NCI-H2081 (cell line): ENCODE measurements at places on chromosomes 1 and 21.
A peak's percentile ranks its signal among the peaks of the same experiment; 100 is the strongest.

- no peak for DNase-seq
Observed at GRCh38 chr1:161719325-161719611, 2.1 kb upstream of the FCRLB start.

DNA sequence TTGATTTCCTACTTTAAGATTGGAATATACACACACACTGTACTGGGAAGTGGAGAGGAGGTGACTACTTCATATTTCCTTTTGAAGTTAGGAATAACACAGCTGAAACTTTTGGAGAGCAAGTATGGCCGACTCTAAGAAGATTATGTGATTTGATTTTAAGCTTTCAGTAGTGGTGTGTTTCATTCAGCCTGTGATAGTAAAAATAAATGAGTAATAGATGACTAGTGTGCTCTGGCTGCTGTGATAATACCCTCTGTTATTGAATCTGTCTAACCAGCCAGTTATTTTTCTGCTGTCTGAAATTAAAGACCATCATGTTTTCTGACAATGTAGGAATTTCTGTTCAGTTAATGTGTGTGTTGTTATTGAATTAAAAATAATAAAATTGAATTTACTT is 48.3 kb downstream of the CTTNBP2NL start:
- no peak for DNase-seq

- DNase-seq = no peak
Observed at GRCh38 chr1:189706594-189706993, 771.1 kb downstream of the BRINP3 start.

DNA sequence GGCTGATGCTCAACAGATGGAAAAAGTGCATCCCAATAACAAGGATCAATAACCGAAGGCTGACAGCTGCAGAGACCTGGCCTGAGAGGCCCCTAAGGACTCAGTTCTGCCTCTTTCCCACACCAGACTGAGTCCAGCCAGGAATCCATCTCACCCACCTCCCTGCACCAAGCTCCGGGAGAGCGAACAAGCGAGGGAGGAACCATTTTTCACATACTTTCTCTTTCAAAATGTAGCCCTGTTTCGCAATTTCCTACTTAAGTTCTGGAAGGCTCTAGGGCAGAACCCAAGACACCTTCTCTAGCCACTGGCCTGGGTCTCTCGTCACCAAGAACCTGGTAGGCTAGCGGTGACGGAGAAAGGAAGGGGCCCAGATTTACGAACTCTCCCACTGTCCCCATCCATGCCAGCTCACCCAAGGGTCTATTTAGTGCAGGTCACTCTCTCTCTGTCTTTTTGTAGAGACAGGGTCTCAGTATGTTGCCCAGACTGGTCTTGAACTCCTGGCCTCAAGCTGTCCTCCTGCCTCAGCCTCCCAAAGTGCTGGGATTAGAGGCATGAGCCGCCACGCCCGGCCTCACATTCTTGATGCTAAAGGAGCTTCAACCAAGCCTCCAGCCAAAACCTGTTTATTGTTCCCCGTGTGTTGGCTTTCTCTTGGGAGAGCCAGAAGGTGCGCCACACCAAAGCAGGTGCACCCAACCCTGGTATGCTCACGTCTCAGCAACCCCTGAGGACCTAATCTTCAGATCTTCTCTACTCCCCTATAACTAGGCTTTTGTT is 10.9 kb upstream of the GNL2 start:
- DNase-seq = no peak

DNA sequence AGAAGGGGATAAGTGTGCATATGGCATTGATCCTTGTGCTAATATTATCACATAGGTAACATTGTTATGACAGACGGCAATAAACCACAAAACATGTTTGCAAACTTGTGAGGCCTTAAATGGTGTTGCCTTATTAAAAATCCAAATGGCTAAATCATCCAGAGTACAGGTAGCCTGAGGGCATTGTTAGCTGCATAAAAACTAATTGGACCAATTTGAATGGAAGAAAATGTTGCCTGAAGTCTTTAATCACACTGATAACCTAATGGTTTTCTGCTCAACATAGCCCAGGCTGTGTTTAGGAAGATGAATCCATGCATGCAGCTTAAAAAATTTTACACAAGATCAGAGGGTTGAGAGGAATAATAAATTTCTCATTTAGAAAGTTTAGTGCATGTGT is 19.4 kb upstream of the LRRC53 start:
- DNase-seq = peak; percentile 54

DNA sequence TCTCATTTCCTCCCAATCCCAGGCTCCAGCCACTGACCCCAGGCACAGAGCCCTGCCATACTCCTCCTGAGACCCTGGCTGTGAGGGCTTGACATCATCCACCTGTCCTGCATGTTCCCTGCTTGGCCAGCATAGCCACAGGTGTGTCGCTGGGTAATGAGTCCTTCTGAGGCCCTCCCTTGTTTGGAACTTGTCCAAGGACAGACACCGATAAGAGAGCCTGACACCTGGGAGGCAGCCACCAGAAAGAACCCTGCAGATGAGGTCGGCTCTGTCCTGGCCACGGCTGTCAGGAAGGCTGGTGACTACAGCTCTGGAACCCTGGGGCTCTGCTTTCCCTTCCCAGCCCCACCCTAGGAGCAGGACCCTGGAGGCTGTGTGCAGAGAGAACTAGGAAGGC is 34.6 kb downstream of the TMEM63A start:
- peak; percentile 77 for DNase-seq

- DNase-seq = no peak
Observed at GRCh38 chr1:152855661-152856060, 4.1 kb upstream of the LCE7A start.

DNA sequence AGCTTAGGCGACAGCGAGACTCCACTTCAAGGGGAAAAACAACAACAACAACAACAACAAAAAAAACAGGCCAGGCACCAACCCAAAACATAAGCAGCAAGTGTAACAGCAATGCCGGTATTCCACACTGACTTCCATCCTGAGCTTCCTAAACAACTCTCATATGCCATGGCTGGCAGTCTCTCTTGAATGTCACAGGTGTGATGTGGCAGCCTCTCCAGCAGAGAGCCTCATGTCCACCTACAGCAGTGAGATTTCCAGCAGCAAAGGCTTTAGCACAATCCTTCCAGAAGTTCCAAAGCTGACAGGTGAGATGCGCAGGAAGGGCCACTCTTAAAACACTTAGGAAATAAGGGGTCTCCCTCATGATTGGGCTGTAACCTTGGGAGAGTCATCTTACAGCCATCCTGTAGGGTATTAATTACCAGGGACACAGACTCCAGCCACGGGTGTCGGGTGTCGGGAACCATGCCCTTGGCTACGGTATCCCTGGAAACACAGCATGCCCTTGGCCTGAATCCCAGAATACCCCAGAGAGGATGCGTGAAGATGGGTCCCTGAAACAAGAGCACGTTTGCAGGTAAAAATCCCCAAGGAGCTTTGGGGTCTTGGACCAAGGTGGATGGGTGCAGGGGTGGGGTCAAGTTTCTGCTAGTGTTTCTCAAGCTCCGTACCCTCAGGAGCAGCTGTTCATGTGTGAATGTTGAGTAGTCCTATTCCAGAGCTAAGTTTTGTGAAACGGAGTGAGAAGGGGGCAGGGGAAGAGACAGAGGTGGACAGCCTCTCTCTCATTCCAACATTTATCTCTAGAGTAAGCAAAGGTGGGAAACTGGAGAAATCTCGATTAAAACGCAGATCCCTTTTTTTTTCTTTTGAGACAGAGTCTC is 31.4 kb downstream of the CLSTN1 start:
- DNase-seq = peak; percentile 93

GRCh38 chr1:38738207-38738606 is 121.4 kb downstream of the RRAGC start:
- DNase-seq = no peak

GRCh38 chr1:3348196-3348865 is 106.1 kb upstream of the ARHGEF16 start:
- DNase-seq = no peak

- no peak for DNase-seq
Observed at GRCh38 chr21:43814215-43815106, 25.1 kb downstream of the RRP1 start.

GRCh38 chr1:39335216-39335615 is 130.7 kb downstream of the MACF1 start:
- DNase-seq = no peak

DNA sequence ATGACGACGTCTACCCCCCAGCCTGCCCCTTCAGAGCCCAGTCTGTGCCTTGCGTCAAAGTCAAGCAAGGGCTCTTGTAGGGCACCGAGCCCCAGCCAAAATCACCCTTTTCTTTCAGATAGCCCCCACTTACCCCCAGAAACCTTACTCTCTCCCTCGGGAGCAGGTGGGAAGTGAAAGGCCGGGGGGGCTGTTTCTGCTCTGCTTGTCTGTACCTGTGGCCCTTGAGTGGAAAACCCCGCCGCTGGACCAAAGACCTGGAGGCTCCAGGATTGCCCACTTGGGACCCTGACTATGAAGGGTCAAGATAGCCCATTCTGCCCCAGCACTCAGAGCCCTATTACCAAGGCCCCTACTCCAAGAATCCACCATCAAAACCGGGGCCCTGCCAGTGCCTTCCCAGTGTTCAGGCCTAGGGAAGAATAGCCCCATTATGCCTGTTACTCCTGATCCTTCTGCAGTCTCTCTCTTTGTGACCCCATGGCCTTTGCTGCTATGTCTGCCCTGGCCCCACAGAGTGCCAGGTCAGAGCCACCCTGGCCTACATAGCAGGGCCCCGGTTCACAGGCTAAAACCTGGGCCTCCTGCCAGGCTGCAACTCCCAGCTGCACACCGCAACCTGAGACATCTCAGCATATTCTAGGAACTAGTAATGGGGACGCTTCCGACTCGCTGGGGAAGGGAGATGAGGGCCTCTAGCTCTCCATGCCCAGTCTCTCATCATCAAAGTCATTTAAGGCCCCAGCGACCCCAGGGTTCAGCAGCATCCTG is 22.2 kb upstream of the HPDL start:
- DNase-seq = no peak

GRCh38 chr21:31456201-31456600 is 112.1 kb upstream of the TIAM1 start:
- DNase-seq = no peak

DNA sequence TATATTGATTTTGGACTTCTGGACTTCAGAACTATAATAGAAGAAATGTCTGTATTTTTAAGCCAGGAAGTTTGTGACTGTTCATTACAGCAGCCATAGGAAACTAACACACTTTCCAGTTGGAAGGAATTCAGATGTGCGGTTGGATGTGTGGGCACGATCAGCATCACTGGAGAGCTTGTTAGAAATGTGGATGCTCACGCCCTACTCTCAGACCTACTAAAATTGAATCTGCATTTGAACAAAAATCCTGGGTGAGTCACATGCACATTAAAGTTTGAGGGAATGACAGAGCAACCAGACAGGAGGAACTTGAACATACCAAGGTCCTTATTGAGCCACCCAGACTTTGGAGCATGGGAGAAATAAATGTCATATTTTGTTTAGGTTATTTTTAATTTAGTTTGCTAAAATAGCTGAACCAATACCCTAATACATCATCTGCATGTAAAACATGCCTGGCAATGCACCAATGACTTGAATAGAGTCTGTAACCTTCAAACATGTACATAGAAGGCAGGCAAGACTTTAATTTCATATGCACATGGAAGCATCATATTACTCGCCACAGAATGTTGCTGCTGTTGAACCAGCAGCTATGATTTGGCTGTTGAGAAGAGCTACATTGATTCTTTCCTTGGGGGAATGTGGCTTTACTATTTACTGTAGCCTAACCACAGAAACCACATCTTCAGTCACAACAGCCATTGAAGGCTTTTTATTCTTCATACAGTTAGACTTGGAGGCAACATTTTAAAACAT is 346.2 kb downstream of the BARHL2 start:
- DNase-seq = no peak

DNA sequence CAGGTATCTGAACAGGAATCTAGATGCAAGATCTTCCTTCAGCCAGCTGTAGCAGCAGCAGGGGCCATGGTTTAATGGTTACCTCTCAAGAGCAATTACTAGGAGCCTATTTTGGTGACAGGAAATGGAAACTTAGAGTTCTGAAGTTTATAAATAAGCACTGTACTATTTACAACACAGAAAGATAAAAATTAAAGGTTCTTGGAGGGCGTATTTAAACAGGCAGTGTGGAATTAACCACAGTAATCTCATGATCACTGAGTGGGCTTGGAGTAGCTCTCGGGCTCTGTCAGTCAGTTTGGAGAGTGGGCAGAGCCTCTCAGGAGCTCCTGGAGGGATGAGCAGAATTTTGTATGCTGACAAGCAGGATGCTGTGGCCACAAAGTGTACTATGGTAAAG is 10.2 kb upstream of the FCRL5 start:
- no peak for DNase-seq

- peak; percentile 51 for DNase-seq
Observed at GRCh38 chr1:192477630-192478029, 97.9 kb upstream of the RGS1 start.

DNA sequence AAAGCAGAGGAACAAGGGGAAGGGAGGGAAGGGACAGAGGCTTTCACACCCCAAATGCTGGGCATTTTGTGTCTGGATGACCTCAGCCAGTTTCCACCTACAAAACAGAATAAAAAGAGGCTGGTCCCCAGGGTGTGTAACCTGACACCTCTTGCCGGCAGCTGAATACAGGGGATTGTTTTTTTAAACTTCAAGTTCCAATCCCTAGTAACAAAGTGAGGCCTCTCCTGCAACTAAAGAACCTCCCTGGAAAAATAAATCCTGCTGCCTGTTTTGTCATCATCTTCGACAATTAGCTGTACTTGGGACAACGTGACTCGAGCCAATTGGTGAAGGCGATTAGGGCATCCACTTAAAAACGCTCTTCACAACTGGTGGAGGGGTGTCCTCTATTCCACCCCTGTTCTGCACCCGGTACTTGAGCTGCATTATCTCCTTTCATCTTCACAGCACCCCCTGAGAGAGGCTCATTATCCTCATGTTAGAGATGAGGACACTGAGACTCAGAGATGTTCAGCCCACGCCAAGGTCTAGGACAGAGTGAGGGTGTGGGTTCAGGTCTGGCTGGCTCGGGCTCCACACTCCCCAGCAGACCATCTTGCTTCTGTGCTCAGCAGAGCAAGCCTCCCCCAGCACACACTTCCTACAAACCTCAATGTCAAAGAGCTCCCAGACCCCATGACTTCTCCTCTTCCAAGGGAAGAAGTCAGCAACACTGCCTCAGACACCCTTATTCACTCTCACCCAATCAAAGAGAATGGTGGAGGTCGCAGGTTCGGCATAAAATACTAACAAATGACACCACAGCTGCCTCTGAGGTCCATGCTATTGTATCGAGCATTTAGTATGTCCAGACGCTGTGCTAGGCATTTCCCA is 15.2 kb downstream of the ITPKB start:
- DNase-seq = peak; percentile 72

- DNase-seq = no peak
Observed at GRCh38 chr21:44516342-44516741, 23.7 kb downstream of the KRTAP10-1 start.

- DNase-seq = no peak
Observed at GRCh38 chr1:5165762-5166161, 511.4 kb downstream of the AJAP1 start.
